Cortex of kidney (tissue), 1 donor: ENCODE measurements at places on chromosomes 13 and 19.

DNA sequence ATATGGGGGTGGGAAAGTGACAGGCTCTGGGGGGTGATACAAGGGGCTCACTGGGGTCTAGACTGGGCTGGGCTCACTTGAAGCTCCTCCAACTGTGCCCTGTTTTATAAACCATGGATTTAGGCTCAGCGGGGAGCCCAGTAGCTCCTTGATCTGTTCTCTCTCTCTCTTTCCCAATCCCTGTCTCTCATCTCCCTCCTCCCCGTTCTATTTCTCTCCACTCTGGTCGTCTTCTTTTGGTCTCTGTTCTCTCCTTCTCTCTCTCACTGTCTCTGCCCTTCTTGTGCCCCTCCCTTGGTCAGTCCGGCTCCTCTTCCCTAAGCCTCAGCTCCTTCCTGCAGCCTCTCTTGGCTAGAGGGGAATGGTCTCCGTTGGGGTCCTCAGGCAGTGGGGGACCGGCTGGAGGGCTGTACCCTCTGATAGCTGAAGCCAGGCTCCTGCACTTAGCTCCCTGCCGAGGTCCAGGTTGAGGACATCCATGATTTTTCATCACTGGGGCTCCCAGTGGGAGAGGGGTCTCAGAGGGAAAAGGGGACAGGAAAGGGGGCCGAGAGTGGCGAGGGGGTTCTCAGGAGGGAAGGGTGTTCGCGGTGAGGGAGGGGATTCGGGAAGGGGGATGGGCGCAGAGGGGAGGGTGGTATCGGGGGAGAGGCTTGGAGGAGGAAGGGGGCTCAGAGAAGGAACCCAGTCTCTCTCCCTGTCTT is 8.5 kb downstream of the UNC13A start:
- DNase-seq: no peak

DNA sequence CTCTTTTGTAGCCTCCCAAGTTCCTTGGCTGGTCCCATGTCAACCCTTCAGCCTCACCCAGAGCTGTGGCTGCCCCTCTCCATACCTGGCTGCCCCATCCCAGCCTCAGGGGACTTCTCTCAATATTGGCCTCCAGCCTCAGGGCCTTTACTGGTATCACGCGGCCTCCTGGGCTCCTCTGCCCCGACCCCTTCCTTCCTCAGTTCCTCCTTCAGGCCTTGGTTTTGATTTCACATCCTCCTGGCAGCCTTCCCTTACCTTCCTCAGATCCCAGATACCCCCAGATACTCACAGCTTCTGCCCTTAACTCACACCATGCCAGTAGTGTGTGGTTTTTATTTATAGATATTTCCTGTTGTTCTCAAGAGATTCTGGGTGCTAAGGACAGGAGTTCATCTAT is 12.8 kb upstream of the SCN1B start:
- DNase-seq: no peak

GRCh38 chr19:46990991-46991676 is 28.5 kb upstream of the NPAS1 start:
- DNase-seq: no peak

- DNase-seq: no peak
Observed at GRCh38 chr19:27794494-27795042, 1418.4 kb downstream of the UQCRFS1 start.

DNA sequence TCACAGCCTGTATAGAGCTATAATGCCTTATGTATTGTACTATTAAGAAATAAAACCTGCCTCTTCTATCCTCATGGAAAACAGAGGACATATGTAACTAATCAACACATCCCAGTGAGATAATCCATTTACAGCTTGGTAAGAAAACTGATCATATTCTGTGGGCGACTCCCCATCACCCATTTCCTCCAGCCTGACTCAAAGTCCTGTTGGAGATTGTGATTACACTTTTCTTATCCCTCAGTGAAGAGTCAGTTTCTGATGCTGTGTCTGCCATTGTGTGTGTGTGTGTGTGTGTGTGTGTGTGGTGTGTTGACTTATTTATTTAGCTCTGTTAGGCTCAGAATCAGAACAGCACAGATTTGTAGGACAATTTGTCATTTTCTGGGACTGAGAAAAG is 212.8 kb downstream of the FGF9 start:
- no peak for DNase-seq

DNA sequence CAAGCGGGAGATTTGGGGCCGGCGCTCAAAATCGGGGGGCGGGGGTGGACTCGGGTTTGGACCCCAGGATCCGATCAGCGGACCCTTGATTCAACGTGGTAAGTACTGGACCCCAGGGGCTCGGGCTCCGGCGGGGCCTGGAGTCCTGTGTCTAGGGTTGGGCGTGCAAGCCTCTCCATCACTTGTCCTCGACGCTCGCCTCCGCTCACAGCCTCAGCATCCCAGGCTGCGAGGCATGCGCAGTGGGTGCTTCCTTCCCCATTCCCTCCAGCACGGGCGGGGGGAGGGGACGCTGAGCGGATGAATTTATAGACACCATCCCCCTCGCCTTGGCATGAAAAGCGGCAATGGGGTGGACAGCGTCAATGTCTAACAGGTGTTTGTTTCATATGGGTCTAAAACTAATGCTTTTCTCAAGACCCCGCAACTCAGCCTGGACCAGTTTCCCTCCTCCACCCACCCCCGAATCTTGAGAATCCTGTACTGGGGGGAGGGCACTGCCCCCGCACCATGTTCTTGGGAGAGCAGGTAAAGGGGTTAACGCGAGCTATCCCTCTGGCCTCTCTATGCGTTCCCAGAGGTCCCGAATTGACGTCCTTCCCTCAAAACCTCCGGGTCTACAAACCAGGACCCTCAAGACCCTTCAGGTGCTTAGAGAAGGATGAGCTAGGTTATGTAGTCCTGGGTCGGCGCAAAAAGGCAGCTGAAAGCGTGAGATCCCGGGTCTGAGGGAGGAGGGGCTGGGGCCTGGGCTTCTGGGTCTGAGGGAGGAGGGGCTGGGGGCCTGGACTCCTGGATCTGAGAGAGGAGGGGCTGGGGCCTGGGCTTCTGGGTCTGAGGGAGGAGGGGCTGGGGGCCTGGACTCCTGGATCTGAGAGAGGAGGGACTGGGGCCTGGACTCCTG is 579 bp downstream of the CPT1C start:
- no peak for DNase-seq

DNA sequence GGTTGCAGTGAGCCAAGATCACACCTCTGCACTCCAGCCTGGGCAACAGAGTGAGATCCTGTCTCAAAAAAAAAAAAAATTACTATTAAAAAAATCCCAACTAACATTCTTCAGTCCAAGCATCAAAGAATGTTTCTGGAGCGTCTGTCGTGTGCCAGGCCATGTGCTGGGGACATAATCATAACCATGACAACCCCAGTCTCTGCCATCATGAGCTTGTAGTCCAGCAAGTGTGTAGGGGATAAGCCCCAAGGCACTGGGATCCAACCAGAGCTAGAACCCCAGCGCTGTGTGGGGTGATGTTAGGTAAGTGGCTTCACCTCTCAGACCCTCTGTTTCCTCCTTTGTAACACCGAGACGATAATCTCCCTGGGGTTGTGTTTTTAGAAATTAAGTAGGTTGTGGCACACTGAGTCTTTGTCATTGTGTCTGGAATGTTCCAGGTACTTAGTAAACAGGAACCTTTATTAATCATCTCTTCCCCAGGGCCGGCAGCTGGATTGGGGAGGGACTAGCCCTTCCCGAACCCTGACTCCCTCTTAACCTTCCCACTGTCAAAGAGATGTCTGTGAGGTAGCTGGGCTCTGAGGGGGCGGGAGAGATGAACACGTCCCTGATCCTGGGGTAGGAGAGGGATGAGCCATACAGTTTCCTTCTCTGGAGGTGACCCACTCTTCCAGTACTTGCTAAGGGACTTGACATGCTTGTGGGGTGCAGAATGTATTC is 5.2 kb downstream of the ITPKC start:
- DNase-seq: no peak

- DNase-seq: no peak
Observed at GRCh38 chr13:113862931-113863523, 849 bp downstream of the GAS6 start.

DNA sequence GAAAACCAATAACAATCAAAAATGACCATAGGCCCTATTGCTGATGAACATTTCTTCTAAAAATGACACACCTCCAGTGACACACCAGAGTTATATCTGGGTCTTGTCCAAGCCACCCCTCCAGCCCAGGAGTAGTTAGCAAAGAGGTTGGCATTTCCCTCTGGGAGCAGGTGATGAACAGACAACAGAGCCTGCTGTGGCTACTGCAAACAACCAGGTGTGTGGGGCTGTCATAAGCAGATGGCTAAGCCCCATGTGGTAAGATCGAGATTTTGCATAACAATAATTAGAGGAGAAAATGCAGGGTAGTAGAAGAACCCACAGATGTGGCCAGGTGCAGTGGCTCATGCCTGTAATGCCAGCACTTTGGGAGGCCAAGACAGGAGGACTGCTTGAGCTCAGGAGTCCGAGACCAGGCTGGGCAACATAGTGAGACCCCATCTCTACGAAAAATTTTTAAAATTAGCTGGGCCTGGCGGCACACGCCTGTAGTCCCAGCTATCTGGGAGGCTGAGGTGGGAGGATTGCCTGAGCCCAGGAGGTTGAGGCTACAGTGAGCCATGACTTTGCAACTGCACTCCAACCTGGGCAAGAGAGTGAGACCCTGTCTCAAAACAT is 5.0 kb downstream of the XRCC1 start:
- DNase-seq: no peak

- DNase-seq: peak; percentile 92
Observed at GRCh38 chr19:2050991-2051772, at the start of gene MKNK2. Gene MKNK2, minus strand, starts transcription at chr19:2051244. Its CDS starts 393 bp downstream, at chr19:2050851.

GRCh38 chr19:47135156-47135555 is 4.5 kb downstream of the SAE1 start:
- no peak for DNase-seq

DNA sequence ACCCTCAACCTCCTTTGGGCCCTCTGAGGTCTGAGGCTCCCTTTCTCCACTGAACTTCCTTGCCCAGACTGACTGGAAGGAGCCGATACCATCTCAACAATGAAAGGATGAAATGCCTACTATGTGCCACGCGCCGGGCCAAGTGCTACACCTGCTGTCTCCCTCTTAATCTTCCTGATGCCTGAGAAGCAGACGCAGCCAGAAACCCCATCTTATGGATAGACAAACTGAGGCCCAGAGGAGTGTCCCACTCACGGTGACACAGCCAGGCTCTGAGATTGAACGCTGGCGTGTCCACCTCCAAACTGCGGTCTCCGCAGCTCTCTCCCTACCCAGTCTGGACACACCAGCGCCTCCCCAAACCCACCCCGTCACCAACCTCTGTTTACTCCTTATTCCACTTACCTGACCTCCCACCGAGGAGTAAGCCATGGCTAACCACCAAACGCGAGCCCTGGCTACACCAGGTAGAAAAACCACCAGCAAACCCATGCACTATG is 20.9 kb downstream of the MLLT1 start:
- no peak for DNase-seq

- no peak for DNase-seq
Observed at GRCh38 chr13:31951215-31951678, 80.3 kb upstream of the FRY start.

- no peak for DNase-seq
Observed at GRCh38 chr13:73387318-73387717, 328.5 kb downstream of the KLF5 start.

DNA sequence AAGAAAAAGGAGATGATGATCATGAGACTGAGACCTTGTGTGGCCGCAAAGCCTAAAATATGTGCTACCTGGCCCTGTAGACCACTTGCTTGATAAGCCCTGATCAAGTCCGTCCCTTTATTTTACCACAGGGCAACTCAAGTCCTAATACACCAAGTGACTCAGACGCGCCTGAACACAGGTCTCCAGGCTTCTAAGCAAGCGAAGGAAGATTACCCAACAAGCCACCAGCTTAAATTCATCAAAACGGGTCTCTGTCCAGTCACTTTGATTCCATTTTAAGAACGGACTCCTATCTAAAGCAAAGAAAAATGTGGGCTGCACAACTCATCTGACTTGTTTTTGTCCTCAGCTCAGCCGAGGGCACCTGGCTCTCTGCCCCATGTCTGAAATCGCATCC is 26.8 kb downstream of the SLC7A1 start:
- DNase-seq: no peak

- no peak for DNase-seq
Observed at GRCh38 chr13:32878163-32878562, 138.1 kb upstream of the KL start.

GRCh38 chr19:11580116-11580515 is 2.7 kb upstream of the ACP5 start:
- DNase-seq: no peak

DNA sequence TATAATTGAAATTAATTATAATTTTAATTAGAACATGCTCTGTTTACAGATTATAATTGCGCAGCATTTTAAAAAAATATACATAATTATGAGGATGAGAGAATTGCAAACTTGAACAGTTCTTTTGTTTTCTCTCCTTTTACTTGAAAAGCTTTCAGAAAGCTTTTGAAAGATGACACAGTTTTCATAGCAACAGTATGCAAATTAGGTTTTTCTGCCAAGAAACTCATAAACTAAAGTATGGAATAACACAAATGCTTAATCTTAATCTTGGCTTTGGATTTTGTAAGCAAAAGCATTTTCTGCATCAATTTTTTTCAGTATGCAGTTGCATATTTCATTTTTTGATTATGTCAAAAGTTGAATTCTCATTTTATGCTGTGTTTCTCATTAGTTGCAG is 32.8 kb upstream of the AKAP11 start:
- DNase-seq: no peak
